ENCODE measurements at places on chromosomes 16 and 17. TPM values are rescaled to one million over a fixed set of nuclear protein-coding genes. Genes with fewer than 3 reads are reported as not detected.

The IL21R gene
- total RNA-seq = 1.4 TPM

The MT4 gene
- total RNA-seq = not detected

The HIC1 gene
- 32.2 TPM for total RNA-seq

The MT3 gene
- total RNA-seq = not detected

The FOXC2 gene
- 0.17 TPM for total RNA-seq

The SLFN14 gene
- total RNA-seq = not detected

The CALB2 gene
- under 0.01 TPM for total RNA-seq
